ENCODE measurements at places on chromosomes 1 and 21.

GRCh38 chr21:22421416-22422180, 1423.4 kb downstream of the NCAM2 start:
- DNase-seq, result no peak

DNA sequence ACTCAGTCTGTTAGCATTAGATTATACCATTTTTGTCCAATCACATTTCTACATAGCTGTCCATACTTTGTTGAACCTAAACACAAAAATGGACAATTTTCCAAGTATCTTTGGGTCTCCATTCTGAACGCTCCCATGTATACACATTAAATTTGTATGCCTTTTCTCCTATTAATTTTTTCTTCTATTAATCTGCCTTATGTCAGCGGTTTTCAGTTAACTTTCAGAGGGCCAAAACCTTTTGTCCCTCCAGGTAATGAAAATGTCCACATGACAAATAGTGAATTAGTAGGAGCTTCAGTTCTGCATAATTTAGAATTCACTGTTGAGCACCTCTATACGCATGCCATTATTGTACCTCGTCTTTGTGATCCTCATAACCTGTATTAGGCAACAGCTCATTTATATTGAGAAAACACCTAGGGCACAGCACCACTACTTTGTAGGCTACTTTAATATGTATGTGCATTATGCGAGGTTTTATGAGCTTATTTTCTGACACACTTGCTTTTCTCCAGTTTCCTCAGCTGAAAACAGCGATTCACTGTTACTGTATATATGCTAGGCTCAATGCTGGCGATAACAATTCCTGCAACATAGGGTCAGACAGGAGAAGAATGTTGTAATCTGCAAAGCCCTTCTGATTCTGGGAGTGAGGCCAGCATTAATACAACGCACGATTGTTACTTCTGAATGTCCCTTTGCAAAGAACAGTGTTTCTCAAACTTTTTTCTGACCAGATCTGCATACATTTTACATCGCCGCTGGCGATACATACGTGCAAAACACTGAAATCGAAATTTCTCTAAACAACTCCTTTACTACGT, 1.1 kb upstream of the ABCD3 start:
- DNase-seq, result peak; percentile 40

GRCh38 chr1:155029513-155030242, 3.9 kb downstream of the DCST2 start:
- no peak for DNase-seq

- no peak for DNase-seq
Observed at GRCh38 chr21:45016406-45017038, 57.9 kb upstream of the ADARB1 start.

- DNase-seq, result peak; percentile 18
Observed at GRCh38 chr21:46062471-46063211, 35.3 kb upstream of the COL6A2 start.

- no peak for DNase-seq
Observed at GRCh38 chr1:246267426-246267825, 239.7 kb downstream of the SMYD3 start.

- DNase-seq, result no peak
Observed at GRCh38 chr1:56399326-56399725, 180.0 kb downstream of the PLPP3 start.

DNA sequence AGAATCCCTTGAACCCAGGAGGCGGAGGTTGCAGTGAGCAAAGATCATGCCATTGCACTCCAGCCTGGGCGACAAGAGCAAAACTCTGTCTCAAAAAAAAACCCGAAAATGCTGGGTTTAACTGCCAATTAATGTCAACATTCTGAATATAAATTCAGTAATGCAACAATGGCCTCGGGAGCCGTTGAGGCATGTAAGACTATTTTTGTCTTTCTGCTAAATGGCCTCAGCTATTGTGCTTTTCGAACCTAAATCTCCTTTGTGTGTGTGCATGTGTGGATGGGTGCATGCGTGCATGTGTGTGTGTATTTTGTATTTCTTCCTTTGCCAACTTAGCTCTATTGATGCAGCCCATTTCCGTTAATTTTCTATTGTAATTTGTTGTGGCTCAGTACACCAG, 31.6 kb downstream of the CLIC4 start:
- no peak for DNase-seq

DNA sequence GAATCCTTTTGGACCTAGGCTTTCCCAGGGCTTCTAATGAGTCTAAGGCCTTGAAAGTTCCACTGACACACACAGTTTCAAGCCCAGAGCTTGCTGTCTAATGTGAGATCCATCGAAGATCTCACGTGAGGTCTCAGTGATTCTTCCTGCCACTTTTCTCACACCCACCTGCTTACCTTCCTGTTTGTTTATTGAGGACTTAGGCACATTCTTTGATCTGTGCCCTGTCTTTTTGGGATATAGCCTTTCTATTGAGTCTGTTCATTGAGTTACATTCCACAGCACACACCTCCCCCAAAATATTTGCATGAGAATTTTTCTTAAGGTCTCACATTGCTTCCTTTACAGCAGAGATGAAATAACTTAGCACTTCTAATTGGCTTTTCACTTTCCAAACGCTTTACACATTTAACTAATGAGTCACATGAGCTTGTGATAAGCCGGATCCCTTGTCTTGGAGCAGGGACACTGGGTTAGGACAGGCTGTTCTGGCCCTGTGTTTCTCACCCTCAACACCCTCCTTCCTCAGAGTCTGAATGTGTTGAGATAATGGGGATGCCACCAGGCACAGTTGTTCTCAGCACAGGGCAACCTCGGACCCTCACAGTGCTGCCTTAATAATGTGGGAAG, 288.3 kb downstream of the TM2D1 start:
- DNase-seq, result no peak

DNA sequence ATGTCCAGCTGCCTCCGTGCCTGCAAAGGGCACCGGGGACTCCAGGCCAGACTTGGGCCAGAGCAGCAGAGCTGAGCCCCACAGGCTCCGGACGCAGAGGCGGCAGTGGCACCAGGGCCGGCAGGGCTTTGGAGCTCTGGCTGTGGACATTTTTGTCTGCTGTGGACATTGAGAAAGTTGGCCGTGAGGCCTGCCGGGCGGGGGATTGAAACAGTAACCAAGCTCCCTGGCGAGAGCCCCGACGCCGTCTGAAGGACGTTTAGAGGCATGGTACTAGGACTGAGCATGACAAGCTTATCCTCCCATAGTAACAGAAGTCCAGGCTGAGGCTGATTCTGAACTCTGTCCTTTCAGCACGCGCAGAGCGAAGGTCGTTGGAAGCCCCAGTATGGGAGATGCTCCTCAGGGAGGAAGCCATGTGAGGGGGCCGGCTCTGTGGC, 323.8 kb downstream of the AMY1C start:
- DNase-seq, result no peak

DNA sequence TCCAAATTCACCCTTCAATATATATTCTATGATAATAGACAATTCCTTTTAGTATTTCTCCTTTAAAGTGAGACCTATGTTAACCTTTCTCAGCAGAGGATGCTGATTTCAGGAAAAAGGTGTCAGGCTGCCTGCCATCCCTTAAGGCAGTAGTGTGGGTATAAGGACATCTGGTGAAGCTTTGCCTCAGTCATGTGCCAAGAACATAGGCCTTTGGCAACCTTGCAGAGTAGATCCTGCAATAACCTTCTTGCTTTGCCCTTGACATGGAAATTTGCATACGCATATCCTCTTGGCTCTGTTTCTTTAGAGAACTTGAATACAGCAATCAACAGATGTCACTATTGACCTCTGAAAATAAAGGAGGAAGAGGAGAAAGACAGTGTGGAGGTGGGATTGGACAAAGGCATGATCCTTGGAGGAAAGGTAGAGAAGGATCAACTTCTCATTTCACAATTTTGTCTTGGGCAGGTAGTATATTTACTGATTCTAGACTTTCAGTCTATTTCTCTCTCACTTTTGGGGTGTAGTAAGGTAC, 21.1 kb upstream of the ZRANB2 start:
- no peak for DNase-seq

- DNase-seq, result no peak
Observed at GRCh38 chr1:75067975-75068374, 66.2 kb upstream of the LHX8 start.

GRCh38 chr1:33943978-33944377, 80.1 kb downstream of the HMGB4 start:
- DNase-seq, result peak; percentile 58

DNA sequence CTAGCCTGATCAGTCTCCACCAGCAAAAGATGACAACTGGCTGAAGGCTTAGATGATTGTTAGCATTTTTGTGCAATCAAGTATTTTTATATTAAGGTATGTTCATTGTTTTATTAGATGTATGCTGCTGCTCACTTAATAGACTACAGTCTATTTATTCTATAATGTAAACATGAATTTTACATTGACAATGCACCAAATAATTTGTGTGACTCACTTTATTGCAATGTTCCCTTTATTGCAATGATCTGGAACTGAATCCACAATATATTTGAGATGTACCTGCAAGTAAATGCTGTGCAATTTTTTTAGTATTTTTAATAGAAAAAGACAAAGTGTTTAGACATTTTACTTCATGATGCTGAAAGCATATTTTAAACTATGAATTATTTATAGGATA, 896.5 kb downstream of the AMY1C start:
- DNase-seq, result no peak

GRCh38 chr1:91781901-91782622, 103.9 kb downstream of the TGFBR3 start:
- DNase-seq, result no peak

- DNase-seq, result no peak
Observed at GRCh38 chr1:90719330-90720144, 2.4 kb upstream of the BARHL2 start.

DNA sequence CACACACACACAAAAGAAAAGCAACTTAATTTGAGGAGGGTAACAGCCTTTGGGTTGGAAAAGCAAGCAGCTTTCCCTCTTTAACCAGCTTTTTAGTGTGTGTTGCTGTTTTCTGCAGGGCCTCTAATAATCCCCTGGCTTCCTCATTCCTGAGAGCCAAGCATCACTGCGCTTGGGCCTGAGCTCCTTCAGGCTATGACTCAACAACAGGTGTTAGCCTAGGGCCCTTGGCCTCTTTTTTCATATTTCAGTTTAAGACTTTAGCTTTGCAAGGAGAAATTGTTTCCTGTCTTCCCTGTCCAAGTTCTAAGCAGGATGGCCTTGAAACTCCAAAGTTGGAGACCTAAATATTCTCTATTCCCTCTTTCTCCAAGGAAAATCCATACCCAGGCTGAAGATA, 26.2 kb upstream of the SNX27 start:
- no peak for DNase-seq

DNA sequence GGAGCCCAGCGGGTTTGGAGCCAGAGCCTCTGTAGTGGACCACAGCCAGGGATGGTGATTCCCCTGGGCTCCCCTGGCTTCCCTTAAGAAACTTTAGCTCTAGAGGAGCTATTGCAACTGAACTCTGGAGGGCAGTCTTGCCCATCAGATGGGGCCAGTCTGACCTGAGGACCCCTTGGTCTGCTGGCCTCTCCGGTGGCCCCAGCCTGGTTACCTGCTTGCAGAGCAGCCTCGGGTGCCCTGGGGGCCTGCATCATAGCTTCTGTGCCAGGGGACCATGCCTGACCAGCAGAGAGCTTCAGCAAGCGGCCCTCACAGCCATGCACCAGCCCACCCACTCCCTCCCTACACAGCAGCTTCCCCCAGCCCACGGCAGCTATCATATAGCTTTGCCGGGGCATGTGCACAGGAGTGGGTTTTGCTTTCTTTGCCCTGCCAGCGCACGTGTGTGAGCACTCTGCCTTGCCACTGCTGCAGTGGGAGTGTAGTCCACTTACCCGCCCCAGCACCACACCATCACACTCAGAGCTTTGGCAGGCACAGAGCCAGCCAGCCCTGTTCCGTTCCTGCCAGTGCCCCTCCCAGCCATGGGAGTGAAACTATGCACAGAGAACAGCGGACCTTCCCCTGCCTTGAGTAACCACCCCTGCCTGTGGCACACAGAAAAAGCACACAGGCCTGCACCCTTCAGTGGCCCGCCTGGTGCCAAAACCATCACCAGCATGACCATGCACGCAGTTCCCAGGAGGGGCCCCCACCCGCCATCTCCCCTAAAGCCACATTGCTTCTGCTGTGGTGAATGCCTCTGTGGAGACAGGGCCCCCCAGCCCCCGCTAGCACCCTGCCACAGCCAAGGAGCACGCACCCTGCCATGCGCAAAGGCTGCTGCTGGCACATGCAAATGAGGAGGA, 442.9 kb upstream of the NEGR1 start:
- DNase-seq, result peak; percentile 5

DNA sequence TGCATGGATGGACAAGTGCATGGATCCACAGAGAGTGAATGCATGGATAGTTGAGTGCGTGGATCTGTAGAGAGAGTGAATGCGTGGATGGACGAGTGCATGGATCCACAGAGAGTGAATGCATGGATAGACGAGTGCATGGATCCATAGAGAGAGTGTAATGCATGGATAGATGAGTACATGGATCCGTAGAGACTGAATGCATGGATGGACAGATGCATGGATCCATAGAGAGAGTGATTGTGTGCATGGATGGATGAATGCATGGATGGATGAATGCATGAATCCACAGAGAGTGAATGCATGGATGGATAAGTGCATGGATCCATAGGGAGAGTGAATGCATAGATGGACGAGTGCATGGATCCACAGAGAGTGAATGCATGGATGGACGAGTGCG, 153.8 kb downstream of the PCBP3 start:
- DNase-seq, result no peak
